Bronchial epithelial cell (primary cell): ENCODE measurements at places on chromosomes 12 and 14. TPM values are rescaled to one million over a fixed set of nuclear protein-coding genes. Genes with fewer than 3 reads are reported as not detected.

The MMP17 gene
- total RNA-seq = 4.1 and 4.5 TPM in 2 replicates

The PPFIA2 gene
- total RNA-seq = 0.26 TPM in 1 of 2 replicates, not detected in the other

DNA sequence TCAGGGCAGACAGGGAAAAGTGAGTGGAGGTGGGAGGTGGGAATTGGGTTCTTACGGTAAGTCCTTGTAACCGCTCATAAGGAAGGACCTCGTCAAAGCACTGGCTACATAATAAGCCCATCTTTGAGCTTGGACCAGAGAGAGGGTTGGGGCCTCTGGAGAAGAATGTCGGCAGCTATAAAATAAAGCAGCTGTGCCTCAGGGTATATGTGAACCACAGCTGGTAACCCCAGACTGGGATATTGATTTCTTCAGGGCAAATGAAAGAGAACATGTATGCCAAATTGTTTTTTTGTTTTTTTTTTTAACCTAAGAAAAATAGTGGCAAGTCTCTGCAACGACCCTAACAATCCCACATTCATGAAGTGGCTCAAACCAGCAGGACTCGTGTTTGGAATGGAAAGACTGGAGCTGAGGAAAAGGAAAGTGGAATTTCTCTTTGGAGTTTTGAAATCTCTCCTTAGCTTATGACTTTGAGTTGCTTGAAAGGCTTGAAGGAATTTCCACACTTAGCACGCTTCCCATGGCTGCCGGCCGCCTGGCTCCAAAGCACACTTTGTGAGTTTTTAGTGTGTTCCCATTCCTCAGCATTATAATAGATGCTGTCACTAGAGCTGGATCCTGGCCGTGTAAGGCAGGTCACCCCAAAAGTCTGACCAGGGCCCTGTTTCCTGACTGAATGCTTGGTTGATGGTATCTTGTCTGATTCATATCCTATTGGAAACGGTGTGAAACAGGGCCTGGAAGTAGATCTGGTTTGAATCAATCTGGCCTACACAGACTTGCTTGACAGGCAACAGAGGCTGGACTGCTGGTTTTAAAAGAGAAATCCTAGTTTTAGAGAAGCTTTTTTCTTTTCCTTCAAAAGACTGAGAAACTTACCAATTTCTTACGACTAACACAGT is 244.7 kb downstream of the MSRB3 start:
- DNase-seq = no peak

DNA sequence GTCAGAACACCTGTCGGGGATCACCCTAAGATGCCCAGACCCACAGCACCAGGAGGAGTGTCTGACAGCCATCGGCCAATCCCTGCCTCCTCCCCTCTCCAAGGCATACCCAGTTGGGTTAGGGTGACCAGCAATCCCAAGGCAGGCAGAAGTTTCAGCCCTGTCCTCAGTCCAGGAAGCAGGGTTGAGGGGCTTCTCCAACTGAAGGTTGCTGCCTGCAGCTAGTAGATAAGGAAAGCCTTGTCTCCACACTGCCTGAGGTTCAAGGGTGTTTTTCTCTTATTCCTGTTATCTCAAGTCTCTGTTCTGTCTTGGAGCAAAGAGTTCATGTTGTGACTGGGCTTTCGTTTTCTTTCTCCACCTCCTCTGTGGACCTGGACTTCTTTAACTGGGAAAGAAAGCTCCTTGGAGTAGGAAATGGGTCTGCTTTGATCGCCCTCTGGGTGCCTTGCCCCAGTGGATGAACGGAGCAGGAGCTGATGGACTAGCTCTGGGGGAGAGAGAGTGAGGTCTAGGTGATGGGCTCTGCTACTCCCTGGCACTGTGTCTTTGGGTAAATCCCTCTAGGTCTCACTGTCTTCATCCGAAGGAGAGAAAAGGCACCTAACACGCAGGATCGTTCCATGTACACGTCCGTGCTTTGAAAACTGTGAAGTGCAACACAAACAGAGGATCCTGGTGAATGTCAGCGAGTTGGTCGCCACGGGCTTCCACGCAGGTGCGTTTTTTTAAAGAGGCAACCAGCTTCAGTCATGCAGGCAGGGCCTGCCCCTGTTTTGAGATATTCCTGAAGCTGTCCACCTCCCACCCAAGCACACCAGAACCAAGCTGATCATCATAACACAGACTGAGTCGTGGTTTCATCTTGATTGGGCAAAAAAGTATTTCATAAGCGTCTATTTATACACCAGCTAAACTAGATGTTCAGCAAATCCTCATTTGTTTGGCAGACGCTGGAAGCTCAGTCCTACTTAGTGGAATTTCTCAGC is 52.5 kb upstream of the FOXN3 start:
- no peak for DNase-seq

- DNase-seq = peak; percentile 17
Measured at GRCh38 chr14:65704437-65704836, 291.9 kb downstream of the FUT8 start.

GRCh38 chr14:89429199-89430181 is 12.5 kb upstream of the FOXN3 start:
- DNase-seq = peak; percentile 65

DNA sequence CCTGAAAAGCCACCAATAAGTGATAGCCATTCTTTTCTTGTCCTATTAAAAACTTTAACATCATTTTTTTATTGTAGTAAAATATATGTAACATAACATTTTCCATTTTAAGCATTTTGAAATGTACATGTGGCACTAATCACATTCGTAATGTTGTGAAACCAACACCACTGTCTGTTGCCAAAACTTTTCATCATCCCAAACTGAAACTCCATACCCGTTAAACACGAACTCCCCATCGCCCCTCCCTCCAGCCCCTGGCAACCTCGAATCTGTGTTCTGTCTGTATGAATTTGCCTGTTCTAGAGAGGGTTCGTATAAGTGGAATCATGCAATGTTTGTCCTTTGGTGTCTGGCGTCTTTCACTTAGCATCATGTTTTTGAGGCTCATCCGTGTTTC is 75.9 kb downstream of the CCDC92 start:
- DNase-seq = no peak

DNA sequence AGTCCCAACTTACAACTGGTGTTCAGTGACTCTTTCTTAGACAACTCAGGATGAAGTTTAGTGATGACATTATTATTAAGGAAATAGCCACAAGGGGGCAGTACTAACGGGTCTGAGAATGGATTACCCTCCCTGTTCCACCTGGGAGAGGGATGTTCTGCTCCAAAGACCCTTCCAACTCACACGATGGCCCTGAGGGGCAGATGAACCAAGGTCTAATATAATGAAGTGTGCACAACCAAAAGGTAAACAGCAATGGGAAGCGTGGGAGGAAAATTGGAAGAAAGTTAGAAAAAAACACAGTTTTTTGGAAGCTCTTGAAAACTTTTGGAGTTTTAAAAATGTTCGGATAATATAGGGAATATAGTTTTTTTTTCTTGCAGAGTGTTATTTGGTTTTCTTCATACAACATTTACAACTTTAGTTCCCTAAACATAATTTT is 24.0 kb downstream of the FGF6 start:
- peak; percentile 38 for DNase-seq
